Fibroblast of skin of scalp (primary cell): ENCODE measurements at places on chromosomes 4 and X.

GRCh38 chr4:102143433-102143832 lies 201.8 kb downstream of the SLC39A8 start:
- DNase-seq, result no peak

- DNase-seq, result peak; percentile 3
Observed at GRCh38 chr4:81565142-81565870, 93.6 kb upstream of the RASGEF1B start.

- no peak for DNase-seq
Observed at GRCh38 chr4:101039367-101039766, 308.0 kb downstream of the PPP3CA start.

- DNase-seq, result no peak
Observed at GRCh38 chrX:940691-941090, 271.8 kb downstream of the CRLF2 start.

DNA sequence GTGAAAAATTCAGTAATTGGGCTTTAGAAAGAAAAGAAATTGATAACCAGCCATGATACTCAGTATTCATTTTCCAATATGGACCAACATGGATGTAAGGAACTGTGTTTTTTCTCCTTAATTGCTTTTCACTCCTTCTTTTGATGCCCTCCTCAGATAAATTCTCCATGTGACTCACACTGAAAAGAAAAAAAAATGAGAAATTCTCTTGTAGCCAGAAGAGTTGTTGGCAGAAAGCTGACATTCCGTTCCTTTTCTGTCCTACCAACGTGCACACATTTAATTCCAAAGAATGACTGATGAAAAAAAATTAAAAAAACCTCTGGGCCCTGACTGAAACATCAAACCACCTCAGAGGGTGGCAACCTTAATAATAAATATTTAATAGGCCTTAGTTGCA lies 153.1 kb downstream of the AMELX start:
- peak; percentile 77 for DNase-seq

GRCh38 chr4:40327340-40327739 lies 7.8 kb upstream of the CHRNA9 start:
- no peak for DNase-seq

- DNase-seq, result no peak
Observed at GRCh38 chr4:148090503-148091476, 351.4 kb downstream of the NR3C2 start.

DNA sequence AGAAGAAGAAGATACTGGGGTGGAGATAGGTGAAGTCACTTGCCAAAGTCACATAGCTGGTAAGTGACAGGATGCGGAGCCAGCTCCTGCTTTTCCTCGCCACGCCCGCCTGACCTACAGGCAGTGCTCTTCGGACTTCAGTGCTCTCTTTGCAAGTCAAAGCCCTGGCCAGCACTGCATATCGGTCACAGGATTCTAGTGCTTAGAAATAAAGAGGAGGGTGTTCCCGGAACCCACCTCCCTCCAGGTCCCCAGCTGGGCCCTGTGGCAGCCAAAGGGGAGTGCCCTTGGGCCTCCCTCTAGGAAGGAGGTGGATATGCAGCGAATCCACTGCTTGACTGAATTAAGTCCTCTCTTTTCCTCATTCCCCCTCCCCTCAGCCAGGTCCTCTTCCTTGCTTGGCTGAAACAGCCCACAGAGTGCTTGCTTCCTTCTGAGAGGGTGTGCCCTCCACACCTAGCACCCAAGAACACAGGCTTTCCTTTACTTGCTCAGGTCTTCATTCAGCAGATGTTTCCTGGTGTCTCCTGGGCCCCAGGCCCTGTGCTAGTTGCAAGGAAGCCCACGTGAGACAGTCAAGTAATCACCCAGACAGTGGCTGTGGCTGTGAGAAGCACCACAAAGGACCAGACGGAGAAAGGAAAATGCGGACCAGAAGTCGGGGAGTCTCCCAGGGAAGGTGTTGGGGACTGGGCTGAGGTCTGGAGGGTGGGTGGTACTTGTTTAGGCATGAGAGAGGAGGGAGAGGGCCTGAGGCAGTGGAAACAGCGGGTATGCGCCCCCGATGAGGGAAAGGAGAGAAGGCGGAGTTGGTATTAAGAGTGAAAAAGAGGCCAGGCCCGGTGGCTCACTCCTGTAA lies 14.0 kb upstream of the HMGB3 start:
- DNase-seq, result no peak

DNA sequence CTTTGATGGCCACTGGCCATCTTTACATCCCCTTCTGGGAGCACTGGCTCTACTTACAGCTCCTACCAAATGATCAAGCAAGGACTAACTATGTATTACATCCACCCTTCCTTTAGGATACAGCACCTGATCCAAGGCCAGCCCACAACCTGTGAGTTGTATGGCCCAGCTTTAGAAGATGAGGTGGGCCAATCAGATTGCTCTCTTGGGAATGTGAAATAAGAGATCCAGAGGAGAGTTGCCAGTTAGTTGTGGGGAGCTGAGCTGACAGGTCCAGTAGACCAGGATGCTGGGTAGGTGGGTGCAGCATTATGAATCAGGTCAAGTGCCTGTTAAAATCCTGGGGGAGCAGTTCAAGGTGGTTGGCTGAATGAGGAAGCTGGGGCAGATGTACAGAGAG lies 111.5 kb downstream of the GNL3L start:
- no peak for DNase-seq
